ENCODE measurements at places on chromosomes 4 and X.
A peak's percentile ranks its signal among the peaks of the same experiment; 100 is the strongest.

GRCh38 chr4:152686452-152687013 is 6.7 kb upstream of the TMEM154 start:
- no peak for DNase-seq

GRCh38 chr4:40722576-40723161 is 27.1 kb upstream of the NSUN7 start:
- DNase-seq: no peak

GRCh38 chrX:19649226-19649995 is 134.1 kb upstream of the MAP3K15 start:
- no peak for DNase-seq

DNA sequence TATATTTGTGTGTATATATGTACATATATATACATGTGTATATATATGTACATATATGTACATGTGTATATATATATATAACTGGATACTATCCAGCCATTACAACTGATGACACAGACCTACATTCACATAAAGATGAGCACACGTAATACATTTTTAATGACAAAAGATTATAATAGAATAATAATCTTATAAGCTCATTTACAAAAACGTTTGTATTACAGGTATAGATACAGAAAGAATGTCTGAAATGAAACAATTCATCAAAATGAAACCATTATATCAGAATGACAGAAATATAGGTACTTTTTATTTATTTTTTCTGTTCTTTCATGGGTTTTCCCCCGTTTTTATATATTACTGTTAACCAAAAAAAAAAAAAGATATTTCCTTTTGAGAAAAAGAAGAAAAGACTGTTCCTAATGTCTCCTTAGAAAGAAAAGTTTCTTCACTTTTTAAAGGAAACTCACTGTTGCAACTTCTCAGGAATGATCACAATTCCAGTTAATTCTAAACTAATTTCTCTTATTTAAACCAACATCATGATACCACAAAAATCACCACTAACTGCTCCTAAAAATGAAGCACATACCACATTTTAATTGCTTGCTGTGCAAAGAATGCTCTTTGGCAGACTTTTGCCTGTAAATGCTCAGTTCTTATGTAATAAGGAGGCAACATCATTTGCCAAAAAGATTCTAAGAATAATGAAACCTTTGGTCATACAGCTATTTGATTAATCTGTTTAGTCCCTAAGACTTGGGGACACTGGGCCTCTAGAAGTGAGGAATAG is 18.9 kb downstream of the LEF1 start:
- no peak for DNase-seq

GRCh38 chr4:28555866-28556265 is 1695.2 kb downstream of the STIM2 start:
- no peak for DNase-seq

GRCh38 chrX:39465467-39465866 is 632.3 kb downstream of the BCOR start:
- no peak for DNase-seq

- no peak for DNase-seq
These were observed 153.8 kb upstream of the RAPGEF2 start for GRCh38 chr4:158949099-158949498.

DNA sequence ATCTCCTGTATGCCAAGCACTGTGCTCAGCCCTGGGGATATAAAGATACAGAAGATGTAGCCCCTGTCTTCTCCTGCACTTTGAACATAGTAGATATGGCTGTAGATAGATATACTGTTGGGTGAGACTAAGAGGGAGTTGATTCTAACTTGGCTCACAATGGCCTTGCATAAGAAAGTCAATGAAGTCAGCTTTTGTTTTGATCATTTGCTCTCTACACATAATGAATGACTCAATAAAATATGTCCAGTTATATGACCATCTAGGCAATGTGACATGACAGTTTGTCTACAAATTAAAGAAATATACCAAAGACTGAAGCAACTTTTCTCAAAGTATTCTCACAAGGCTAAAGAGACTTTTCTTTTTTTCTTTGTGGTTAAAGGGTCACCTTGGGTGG is 147.6 kb upstream of the DIPK2B start:
- no peak for DNase-seq

DNA sequence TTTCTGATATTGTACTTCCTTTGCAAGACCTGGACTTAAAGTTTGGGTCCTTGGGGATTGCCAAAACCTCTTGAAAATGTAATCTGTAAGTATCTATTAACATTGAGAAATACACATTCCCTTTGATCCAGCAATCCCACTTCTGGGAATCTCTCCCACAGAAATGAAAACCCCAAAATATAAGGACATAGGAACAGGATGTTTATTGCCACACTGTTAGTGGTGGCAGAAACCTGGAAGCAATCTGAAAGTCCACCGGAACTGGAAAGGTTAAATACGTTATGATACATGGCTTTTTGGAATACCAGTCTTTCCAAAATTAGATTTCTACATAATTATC is 71.2 kb upstream of the STX18 start:
- DNase-seq: no peak

DNA sequence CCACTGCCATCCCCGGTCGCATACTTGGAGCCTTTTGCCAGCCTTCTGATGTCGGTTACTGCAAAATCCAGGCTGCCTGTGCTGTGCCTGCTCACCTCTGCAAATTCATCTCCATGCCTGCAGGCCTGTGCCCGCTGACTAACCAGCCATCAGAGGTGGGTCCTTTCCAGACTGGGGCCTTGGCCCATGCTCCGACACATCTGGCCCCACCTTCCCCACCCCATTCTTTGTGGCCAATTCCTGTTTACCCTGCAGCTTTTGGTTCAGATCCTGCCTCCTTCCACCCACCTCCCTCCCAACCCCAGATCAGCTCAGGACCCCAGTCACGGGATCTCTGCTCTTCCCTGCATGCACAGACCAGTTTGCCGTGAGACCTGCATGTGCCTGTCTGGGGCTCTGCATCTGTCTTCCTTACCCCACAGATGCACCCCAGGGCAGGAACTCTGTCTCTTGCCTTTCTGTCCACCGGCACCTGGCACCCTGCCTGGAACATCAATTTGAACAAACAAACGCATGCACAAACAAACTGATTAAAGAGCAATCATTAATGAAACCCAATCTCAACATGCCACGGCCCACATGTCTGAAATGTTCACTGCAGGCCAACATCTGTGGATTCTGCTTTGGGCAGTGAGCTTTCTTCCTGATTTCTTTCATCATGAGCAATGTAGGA is 112.8 kb upstream of the PSAPL1 start:
- DNase-seq: no peak

DNA sequence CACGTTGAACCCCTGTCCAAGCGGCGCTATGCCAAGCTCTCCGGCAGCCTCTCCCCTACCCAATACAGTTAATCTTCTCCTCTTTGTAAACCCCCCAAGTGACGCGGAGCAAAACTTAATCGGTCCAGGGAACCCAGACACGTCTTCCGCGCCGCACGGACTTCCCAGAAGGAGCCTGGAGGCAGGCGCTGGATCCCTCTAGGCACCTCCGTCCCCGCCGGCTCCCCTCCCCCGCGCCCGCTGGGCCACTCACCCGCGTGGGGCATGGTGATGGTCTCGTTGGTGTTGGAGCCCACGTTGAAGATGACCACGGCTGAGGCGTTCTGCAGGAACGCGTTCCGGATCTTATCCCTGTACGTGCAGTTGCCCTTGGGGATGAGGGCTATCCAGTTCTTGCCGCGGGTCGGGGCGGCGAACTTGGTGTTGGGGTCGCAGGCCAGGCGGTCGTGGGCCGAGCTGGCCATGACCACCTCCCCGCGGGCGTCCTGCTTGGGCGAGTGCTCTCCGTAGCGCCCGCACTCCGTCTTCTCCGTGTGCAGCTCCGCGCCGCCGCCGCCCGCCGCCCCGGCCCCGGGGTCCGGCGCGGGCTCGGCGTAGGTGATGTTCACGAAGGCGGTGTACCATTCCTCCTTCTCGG is 1.1 kb downstream of the RNF150 start:
- no peak for DNase-seq

DNA sequence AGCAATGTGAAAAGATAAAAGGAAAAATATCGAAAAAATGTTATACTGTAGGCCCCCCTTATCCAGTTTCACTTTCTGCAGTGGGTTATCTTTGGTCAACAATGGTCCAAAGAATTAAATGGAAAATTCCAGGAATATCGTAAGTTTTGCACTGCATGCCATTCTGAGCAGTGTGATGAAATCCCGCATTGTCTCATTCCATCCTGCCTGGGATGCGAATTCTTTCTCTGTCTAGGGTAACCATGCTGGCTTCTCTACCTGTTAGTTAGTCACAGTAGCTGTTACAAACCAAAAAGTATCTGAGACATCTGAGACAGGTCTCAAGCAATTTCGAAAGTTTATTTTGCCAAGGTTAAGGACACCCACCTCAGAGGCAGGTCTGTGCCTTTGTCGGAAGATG is 170.3 kb downstream of the COX18 start:
- DNase-seq: no peak

DNA sequence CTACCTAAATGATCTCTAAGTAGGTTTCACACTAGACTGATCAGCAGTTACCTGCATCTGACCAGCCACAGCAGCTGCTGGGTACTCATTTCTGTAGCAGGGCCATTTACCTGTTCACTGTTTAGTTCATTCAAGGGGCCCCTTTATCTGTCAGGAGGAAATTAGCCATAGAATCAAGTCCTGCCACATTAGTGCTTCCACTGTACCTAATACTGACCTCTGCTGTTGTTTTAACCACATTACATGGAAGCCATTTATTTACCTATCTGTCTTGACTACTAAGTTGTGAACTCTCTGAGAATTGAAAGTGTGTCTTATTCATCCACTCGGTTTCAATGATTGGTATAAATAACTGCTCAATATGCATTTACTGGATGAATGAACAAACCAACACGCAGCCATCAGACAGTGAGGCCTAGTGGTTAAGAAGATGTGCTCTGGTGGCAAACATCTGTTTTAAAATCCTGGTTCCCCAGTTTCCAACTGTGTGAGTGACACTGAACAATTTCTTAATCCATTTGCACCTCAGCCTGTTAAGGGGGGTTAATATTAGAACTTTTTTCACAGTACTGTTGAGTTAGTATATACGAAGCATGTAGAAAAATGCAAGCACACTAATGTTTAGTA is 30.0 kb upstream of the ANXA5 start:
- no peak for DNase-seq

GRCh38 chrX:8845060-8845459 is 43.9 kb upstream of the FAM9A start:
- DNase-seq: no peak

- DNase-seq: no peak
These were observed 768.8 kb downstream of the STPG2 start for GRCh38 chr4:97374526-97374925.

DNA sequence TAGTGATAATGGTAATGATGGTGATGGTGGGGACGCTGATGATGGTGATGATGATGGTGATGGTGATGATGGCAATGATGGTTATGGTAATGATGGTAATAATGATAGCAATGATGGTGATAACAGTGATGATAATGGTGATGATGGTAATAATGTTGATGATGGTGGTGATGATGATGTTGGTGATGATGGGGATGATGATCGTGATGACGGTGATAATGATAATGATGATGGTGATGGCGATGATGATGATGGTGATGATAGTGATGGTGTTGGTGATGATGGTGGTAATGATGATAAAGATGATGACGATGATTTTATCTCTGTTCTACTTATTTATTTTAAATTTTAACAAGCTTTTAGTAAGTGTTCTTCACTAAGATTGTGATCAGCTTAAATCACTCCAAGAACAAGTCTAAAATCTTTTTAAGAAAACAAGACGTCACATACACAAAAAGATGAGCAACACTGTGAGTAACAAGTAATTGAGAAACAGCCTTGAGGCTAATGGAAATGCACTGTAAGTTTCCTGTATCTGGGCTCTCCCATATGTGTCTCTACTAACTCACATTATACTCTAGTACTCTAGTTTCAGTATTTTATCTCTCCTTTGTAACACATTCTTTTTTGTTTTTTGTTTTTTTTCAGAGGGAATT is 480.2 kb upstream of the PRKX start:
- DNase-seq: no peak

- DNase-seq: no peak
These were observed 165.6 kb downstream of the SH3KBP1 start for GRCh38 chrX:19721726-19722370.

DNA sequence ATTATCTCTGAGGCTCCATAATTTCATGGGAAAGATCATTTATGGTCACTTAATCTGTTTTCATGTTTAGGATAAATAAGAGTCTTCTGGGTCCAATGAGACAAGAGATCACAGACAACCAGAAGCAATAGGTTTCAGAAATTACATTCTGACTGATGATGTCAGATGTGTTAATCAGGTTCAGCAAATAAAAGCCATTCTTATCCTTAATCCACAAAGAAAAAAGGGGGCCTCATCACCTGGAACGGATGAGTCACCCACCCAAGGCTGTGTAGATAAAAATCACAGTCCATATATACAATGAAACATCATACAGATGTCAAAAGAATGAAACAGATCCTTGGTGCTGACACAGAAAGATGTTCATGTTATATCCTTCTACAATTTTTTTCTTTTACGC is 36.6 kb downstream of the SYTL4 start:
- peak; percentile 37 for DNase-seq

GRCh38 chrX:130691576-130691975 is 211.4 kb downstream of the ENOX2 start:
- DNase-seq: no peak

DNA sequence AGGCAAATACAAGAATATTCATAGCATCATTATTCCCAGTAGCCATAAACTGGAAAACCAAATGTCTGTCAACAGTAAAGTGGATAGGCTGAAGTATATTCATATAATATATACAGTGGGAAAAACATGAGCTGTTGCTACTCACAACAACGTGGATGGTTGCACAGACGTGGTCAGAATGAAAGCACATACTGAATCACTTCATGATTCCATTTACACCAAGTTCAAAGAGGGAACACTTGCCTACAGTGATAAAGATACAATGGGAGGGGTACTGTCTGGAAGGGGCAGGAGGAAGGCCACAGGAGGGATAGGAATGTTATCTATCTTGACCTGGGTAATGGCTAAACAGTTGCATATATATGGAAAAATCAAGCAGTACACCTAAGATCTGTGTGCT is 25.3 kb downstream of the APBB2 start:
- no peak for DNase-seq

- no peak for DNase-seq
These were observed 40.2 kb downstream of the VSIG4 start for GRCh38 chrX:65999563-66000148.

GRCh38 chr4:31124008-31124585 is 403.9 kb downstream of the PCDH7 start:
- no peak for DNase-seq

DNA sequence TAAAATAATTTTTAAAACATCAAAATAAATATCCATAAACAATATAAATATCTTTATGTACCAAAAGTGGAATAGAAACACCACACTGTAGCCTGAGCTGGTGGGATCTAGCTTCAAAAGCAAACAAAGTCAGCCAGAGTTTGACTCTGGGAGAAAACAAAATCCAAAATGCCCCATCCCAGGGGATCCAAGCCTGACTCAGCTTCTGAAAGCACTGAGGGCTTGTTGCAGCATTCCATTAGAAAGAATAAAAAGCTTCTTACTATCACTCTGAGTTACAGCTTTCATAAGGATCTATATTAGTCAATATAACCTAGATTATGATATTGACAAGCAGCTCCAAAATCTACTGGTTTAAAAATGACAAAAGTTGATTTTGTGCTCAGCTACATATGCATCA is 149.7 kb upstream of the ANKRD50 start:
- DNase-seq: no peak

GRCh38 chr4:79258614-79259176 is 67.2 kb downstream of the NAA11 start:
- DNase-seq: no peak
